NCI-H1694 (cell line): ENCODE measurements at places on chromosomes 3 and 15.
A peak's percentile ranks its signal among the peaks of the same experiment; 100 is the strongest.

DNA sequence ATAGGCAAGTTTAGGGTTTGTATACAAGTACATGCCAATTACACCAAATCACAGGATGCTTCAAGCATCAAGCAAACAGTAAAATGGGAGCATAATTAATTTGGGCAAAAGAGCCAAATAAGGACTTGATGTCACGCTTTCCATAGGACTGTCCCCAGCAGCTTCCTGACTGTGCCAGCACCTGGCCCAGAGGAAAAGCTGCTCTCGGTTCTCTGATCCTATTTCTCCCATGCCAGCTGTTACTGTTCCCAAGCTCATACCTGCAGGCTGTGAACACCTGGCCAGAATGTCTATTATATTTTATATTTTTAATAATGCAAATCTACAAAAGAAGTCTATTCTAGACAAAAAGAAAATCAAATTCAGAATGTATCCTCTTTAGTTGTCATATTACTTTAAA is 12.2 kb downstream of the ZXDC start:
- DNase-seq, result no peak

- no peak for DNase-seq
These were observed 216.7 kb downstream of the PTPRG start for GRCh38 chr3:61778095-61778494.

DNA sequence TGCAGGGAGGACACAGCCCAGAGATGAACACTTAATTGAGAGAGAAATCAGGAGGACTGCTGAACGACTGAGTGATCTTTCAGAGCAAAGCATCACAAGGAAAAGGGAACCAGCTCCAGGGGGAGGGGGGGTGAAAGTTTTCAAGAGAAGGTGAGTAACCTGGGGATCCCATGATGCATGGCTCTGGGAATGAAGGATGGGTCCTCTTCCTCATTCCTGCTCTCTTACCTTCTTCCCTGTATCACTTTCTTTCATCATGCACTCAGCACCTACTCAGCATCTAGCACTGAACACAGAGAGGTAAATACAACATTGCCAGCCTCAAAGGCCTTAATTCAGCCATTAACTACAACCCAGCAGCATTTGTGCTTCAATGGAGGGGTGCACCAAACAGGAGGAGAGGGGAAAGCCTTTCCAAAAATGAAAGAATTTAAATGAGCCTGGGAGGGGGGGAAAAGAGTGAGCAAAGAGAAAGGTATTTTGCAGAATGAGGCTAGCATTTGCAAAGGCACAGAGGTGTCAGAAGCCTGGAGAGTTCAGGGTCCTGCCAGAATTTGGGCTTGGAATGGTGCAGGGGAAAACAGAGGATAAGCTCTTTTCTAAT is 427.4 kb downstream of the FOXP1 start:
- DNase-seq, result no peak

DNA sequence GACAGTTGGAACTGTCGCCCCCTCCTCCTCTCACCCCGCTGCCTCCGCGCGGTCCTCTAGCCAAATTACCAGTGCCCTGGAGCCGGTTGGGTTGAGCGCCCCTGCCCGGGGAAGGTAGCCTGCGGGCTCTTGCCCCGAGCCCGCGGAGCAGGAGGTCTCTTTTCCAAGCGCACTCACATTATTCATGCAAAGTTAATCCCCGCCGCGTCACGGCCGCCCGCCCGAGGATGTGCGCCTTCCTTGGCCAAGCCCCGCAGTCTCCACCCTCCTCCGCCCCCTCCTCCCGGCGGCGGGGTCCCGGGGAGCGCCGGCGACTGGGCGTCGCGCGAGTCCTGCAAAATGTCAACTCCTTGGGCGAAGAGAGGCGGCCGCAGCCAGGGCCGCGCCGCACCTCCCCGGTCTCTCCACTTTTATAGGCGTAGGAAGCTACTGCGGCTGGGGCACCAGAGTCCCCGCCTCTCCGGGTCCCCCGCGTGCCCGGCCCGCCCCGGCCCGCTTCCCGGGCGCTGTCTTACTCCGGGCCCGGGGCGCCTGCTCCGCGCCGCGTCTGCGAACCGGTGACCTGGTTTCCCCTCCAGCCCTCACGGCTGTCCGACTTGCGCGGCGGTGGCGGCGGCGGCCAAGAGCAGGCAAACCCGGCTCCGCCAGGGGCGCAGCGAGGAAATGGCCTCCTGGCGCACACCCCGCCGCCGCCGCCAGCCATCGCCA is at the start of gene THRB:
TSS of gene THRB (minus strand) at position 233 of the 708 bp plus-strand sequence.
- no peak for DNase-seq

- DNase-seq, result no peak
These were observed 462.9 kb upstream of the SGO1 start for GRCh38 chr3:20648921-20649381.

DNA sequence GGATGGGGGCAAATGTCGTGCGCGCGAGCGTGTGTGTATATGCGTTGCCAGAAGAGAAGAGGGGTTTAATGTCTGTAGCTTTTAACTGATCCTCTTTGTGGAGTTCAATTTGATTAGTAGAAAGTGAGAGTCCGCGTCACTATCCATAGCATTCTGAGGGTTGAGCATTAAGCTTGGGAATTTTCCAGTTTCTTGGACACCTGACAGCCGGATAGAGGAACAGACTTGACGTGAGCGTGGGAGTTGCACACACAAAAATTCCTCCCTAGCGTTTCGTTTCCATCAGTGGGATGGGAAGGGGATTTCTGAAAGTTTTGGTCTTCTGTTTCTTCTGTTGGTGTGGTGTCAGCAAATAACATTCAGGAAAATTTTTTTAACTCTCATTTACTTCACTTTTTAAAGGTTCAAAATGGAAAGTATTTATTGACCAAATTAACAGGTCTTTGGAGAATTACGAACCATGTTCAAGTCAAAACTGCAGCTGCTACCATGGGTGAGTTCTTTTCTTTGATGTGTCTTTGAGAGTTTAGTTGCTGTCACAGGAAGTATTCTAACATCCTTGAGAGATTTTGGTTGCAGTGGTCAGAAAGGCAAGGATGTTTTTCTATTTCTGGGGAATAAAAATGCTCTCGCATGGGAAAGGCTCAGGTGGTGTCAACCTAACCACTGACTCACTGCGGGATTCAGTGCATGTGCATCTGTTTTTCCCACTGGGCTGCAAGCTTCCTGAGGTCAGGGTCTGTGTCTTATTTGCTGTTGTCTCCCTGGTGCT is 841 bp downstream of the POGLUT1 start:
- peak; percentile 5 for DNase-seq

DNA sequence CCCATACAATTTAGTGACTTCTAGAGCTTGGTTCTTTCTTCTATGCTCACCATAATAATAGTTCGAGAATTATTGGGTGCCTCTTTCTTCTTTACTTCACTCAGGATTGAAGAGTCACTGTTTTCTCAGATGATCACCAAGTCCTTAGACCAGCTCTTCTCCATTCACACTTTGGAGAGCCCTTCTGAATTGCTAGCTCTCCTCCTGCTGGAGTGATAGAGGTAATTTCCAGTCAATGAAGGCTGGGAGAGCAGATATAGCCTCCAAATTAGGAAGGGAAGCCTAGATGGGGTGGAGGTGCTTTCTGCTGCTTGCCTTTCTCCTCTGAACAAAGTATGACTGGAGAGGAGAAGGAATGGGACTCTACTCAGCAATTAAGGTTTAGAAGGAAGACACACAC is 10.7 kb upstream of the BBX start:
- DNase-seq, result no peak

DNA sequence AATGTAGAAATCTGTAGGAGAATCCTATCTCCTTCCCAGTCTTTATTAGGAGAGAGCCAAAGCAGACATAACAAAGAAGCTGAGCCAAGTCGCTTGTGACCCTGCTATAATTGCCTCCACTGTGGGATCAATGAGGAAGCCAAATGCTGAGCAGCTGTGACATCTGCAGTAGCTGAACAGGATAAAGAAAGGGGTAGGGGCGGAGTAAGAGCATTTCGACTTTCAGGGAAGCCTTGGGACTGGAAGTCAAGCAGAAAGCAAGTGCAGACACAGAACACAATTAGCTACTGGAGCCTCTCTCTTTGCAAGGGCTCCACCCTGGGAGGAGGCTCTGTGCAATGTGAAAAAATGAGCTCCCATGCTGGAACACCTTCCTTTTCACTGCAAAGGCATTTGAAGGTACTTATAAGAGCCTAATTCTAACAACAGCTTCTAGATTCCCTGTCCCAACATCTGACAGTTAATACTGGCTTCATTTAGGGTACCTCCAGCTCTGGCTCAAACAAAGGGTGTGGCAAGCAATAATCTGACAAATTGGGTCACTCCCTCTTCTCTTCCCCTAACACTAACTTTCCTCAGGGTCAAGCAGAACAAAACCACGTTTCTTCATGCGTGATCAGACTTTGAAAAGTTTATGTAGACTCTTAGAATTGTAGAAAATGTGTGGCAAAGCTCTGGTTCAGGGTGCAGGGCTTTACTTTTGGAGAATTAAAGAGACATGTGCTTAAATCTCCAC is 166.4 kb downstream of the CADPS start:
- DNase-seq, result no peak

GRCh38 chr3:160941885-160942494 is 163.2 kb downstream of the B3GALNT1 start:
- no peak for DNase-seq

GRCh38 chr3:185046164-185046515 is 106.7 kb downstream of the C3orf70 start:
- DNase-seq, result no peak

DNA sequence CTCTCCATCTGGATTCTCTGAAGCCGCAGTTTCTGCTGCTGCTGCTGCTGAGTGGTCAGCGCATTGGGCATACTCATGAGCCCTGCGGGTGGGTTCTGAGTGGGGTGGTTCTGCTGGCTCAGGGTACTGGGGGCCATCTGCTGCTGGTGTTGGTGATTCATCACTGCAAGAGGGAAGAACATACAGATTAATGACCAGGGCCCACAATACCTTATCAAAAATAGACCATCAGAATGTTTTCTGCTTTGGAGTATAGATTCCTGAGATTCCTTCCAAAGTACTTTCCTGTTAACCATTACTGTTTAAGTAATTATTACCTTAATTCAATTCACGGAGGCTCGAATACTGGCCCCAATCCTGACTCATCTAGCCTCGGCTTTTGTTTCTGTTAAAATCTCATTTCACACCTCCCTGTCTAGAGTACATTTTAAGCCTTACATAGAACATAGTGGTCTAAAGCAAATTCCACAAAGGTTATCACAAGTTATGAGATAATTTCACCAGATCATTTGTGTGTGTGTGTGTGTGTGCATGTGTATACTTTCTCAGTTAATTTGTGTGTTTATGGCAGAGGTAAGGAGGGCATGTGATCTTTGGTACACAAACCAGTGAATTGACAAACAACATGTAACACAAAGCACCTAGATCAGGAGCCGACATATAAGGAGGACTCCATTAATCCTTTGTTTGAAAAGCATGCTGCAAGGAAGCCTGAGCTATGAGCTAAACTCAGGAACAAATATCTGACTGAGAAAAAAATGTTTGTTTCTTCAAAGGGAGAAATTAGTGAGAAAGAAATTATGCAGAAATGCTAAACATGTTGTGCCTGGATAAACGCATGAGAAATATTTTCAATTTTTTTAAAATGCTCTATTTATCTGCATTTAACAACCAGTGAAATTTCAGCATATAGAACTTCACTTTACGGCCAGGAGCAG is 68.1 kb downstream of the TM4SF4 start:
- DNase-seq, result no peak

GRCh38 chr15:90181776-90182175 is 19.4 kb upstream of the SEMA4B start:
- DNase-seq, result no peak

DNA sequence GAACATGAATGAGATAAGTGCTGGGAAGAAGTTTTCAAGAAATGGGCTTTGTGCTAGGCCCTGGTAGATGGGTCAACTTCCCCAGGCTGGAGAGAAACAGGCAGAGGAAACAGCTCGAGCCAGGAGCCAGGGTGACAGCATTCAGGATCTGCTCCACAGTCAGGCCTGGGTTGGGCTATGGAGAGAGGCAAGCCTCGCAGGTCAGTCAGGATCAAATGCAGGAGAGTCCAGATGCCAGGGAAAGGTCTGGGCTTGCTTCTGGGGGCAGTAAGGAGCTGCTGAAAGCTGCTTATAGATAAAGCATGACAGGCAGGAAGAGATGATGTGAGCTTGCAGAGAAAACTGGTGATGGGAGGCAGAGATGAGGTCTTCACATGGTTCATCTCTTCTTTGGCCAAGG is 11.0 kb upstream of the USP3 start:
- no peak for DNase-seq

DNA sequence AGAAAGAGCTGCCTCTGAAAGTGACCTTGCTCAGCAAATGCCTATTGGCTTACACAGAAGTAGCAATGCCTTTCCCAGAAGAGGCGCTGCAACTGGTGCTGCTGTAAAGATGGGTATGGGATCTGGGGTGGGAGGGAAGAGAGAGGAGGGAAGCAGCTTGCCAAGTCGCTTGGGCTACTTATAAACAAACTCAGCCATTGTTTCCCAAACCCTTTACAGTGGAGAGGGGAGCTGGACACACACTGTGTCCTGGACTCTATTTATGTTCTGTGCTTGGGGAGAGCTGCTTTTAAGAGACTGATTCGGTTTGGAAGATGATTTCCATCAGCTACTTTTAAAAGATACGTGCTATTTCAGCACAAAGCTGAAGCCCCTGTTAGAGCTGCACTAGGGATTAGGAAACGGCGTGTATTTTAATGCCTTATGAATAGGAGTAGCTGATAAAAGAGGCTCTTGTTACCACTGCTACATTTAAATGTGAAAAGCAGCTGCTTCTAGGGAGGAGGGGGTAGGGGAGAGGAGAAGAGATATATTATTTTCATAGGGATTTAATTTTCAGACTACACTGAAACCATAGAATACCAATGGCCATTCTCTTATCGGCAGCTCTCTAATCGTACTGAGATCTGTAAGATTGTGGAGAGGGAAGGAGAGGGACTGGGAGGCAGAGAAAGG is 440.6 kb downstream of the MCTP2 start:
- no peak for DNase-seq

DNA sequence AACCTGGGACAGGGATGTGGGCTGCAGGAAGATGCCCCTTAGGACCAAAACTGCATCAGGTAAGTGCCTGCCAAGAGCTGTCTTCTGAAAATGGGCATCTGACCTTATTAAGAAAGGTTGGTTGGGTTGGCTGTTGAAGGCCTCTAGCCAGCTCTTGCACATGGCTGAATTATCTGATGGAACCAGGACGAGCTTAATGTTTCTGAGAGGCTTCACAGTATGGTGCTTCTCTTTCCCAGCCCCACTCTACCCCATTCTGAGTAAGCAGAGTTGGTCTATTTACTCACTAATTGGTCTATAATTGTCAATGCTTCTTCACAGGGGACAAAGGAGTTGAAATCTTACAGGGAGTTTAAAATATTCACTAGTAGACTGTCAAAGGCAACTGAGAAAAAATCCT is 48.4 kb downstream of the DTWD1 start:
- DNase-seq, result no peak

- DNase-seq, result no peak
These were observed 17.6 kb upstream of the SLC41A3 start for GRCh38 chr3:126101521-126101982.

- no peak for DNase-seq
These were observed 11.7 kb downstream of the SLC25A36 start for GRCh38 chr3:140953028-140953960.

GRCh38 chr15:62150445-62150844 is 14.6 kb downstream of the C2CD4B start:
- no peak for DNase-seq

GRCh38 chr3:69204315-69204957 is 82.0 kb upstream of the LMOD3 start:
- DNase-seq, result no peak
